ENCODE measurements at places on chromosomes 6 and 20.
A peak's percentile ranks its signal among the peaks of the same experiment; 100 is the strongest.

DNA sequence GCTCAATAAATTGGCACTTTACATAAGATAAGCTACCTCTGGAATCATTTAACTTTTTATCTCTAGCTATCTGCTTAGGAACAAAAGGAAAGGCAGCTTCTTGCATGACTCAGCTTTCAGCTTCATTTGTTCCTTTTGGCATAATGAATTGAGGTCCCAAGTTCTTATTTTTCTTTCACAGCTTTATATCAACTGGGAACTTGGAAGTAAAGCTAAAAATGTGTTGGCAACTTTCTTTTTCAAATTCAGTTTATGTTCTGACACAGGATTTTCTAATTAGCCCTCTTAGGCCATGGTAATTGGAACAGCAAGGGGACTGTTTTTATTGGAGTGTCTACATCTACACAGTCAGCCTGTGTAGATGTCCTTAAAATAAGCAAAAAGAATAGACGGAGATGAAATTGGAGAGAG, 55.2 kb upstream of the MRAP2 start:
- no peak for DNase-seq

DNA sequence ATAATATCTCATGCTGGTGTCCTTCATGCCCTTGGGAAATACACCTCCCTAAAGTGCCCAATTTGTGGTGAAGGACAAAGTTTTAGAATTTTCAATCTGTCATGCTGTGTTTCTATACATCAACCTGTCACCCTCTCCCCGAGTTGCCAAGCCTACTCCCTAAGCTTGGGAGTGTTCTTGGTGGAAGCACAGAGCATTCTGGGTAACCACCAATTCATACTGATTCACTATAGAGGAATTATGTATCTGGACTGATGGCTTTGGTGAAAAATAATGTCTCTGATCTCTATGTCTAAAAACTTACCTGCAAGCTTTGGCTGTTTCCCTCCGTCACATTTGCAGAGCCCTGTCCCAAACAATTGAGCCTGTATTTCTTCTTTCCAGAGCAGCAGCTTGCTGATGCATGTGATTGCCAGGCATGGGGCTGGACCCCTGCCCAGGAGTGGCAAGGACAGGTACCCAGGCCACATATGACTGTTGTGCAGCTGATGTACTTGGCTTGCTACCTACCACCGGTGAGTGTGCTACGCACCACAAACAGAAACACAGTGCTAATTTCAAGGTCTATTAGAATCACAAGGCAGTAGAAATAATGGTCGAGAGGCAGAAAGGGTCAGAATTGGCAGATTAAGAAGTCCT, 202.8 kb upstream of the CITED2 start:
- no peak for DNase-seq

- peak; percentile 73 for DNase-seq
Measured at GRCh38 chr6:166942393-166943168, 13.8 kb downstream of the RNASET2 start.

DNA sequence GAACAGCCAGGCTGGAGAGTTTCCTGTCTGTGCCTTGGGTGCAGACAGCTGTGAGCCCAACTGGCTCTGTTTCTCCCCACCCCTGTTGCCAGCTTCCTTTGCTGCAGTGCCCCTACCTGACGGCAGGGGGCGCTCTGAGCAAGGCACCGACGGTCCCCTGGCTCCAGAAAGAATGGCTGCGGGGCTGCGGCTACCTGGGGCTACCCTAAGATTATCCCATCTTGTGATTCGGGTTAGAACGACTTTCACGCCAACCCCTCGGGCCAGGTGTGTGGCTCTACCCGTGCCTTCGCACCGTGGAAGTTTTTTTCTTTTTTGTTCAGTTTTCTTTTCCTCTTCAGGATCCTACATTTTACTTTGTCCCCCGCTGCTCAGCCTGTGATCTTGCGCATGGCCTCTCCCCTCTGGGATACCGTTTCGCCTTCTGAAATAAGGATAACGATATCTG, 33.4 kb upstream of the AAR2 start:
- peak; percentile 71 for DNase-seq

GRCh38 chr6:25397406-25397805, 118.2 kb downstream of the CARMIL1 start:
- no peak for DNase-seq

GRCh38 chr6:5442916-5443315, 181.6 kb downstream of the FARS2 start:
- DNase-seq, result no peak

GRCh38 chr20:45346851-45347250, 1.4 kb downstream of the SDC4 start:
- DNase-seq, result no peak

DNA sequence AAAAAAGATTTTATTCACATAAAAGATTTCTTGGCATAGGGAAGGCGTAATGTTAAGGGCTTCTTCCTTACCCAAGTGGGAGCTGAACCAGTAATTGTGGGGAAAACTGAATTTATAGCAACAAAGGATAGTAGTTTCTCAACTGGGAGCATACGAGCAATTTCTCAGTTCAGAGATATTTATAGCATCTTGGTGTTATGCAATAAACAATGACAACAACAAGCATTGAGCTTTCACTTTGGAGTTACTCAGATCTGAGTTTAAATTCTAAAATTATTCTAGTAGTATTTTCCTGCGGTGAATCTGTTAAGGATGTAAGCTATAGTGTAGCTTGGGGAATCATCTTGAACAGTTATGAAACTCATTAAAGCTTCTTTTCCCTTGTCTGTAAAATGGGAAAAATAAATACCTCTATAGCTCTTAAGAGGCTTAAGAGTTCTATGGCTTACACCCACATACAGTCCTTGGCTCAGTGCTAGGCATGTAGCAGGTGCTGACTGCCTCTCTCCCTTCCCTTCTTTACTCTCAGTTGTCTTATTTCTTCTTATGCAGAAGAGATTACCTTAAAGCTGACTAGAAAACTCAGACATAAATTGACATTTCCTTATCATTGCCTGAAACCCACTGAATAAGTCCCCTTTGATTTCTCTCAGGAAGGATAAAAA, 58.8 kb downstream of the SAMD5 start:
- DNase-seq, result no peak

DNA sequence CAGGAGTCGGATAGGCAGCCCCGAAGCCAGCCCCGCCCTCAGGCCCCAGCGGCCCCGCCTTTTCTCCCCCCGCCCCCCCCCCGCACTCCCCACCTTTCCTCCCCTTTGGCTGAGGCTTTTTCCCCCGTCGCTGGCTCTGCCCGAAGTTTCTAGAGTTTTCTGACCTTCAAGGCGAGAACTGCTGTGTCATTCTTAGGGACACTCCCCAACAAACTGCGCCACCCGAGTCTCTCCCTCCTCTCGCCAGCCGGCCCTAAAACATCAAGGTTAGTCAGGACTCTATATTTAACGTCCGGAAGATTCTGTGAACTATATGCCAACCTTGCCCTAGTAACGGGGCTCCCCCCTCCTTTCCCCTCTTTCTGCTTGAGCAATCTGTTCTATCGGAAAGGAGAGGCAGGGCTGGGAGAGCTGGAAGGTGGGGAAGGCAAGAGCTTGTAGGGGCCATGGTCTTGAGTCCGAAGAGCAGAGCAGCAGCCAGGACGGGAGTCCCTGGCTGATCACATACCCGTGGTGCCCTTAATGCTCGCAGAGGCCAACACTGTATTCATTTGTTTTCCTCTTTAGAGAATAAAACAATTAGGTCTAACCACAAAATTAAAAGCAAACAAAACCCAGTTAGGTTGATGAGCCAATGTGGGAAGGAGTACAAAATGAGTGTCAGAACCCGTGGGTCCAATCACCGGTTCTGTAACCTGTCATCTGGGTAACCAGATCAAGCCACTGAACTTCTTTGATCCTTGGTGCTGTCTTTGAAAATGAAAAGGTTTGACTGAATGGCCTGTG, 5.3 kb upstream of the HSPA1B start:
- no peak for DNase-seq

GRCh38 chr6:90005048-90005827, 111.0 kb downstream of the GJA10 start:
- DNase-seq, result no peak

- DNase-seq, result no peak
Measured at GRCh38 chr6:126821706-126822105, 296.8 kb upstream of the RSPO3 start.

- DNase-seq, result no peak
Measured at GRCh38 chr6:154653853-154654252, 79.4 kb upstream of the SCAF8 start.

GRCh38 chr20:38872491-38873049, 53.6 kb upstream of the FAM83D start:
- DNase-seq, result no peak

GRCh38 chr6:89977808-89978748, 83.8 kb downstream of the GJA10 start:
- no peak for DNase-seq

GRCh38 chr20:24814556-24815195, 134.4 kb upstream of the CST7 start:
- no peak for DNase-seq

GRCh38 chr6:170152989-170153388, 137.9 kb downstream of the DLL1 start:
- no peak for DNase-seq

- DNase-seq, result no peak
Measured at GRCh38 chr6:1498491-1499113, 109.2 kb downstream of the FOXF2 start.

DNA sequence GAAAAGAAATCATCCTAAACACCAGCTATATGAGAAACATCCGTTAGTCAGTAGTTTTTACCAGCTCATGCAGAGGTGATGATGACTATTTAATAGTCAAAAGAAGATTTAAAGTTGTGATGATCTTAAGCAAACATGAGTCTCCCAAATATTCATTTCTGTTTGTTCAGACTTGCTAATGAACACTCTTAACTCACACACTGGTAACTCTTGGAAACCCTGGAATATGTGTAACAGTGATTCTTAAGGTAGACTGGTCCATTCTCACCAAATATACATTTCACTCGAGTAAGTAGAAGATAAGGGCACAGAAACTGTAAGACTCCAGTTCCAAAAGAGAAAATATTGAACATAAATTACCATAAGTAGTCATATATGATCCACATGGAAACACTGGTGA, 29.1 kb downstream of the RSPO3 start:
- no peak for DNase-seq

DNA sequence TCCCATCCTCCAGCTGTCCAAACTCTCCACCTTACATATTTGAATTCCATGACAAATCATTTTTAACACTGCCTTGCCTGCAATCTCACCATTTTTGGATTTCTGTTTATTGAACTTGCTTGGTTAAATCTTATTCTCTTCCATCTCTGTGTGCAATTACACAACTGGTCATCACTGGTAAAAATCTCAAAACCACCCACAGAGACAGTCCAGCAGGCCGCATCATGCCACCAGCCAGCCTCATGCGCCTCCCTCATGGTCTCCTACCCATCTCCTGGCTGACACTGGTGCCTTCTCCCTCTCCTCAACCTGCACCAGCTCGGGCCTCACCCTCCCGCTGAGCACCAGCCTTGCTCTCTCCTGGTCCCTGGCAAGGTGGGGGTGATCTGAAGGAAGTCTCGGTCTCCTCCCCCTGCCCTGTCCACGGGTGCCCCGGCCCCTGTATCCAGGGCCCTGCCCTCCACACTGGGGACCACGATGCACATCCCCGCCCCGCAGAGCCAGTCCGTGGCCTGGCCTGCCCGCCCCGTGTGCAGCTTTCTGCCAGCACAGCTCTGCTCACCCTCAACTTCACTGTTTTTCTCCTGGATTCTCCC, 92.0 kb downstream of the THBS2 start:
- no peak for DNase-seq

- no peak for DNase-seq
Measured at GRCh38 chr6:5695260-5696245, 311.2 kb downstream of the NRN1 start.

- DNase-seq, result no peak
Measured at GRCh38 chr6:123430970-123431369, 205.8 kb downstream of the TRDN start.

GRCh38 chr20:64050261-64051032, 1.0 kb upstream of the SOX18 start:
- no peak for DNase-seq

DNA sequence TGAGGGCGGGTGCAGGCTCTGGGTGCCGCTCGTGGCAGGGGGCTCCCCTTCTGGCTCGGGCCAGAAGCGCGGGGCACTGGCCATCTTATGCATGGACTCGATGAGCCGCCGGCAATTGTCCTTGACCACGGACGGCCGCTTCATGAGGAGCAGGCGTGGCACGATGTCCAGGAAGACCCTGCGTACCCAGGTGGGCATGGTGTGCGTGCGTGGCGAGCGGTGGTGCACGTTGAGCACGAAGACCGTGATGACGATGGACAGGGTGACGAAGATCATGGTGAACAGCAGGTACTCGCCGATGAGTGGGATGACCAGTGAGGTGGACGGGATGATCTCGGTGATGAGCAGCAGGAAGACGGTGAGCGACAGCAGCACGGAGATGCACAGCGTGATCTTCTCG, 11.0 kb downstream of the CHRNA4 start:
- no peak for DNase-seq

GRCh38 chr6:66421570-66421969, 714.5 kb upstream of the EYS start:
- no peak for DNase-seq

GRCh38 chr6:22042706-22043105, 254.1 kb downstream of the PRL start:
- no peak for DNase-seq

GRCh38 chr6:125886021-125886420, 70.5 kb upstream of the HINT3 start:
- DNase-seq, result no peak

- no peak for DNase-seq
Measured at GRCh38 chr6:123030282-123030681, 34.2 kb downstream of the CLVS2 start.

DNA sequence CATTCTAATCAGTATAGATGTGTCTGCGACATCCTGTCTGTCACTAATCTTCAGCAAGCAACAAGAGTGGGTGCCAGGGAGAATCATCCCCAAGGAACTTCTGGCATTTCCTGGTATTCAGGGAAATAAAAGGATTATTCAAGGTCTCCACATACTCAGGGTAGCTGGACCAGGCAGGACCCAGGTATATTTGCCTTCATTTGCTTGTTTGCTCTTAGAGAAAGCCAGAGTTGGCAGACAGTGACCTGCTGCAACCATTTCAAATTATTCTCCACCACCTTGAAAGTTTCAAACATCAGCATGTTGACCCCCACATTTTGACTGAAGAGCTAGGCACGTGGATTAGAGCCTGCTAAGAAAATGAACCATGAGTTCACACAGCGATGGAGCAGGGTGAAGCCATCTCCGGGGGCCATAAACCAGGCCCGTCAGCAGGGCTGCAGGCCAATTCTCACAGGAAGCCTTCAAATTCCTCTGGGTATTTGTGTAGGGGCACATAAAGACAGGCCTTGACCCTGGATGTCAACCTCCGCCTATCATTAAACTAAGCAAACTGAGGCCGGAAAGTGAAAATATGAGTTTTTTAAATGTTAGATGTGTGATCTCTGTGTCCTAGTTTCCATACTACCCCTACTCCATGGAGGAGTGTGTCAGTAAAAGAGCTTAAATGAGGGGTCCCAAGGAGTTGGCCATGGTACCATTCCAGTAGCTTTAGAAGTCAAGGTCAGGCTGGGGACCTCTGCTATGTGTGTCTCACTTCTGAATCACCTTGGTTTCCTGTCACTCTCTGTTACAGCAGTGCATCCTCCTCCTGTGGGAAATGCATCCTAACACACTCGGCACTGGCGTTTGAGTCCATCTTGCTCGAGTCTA, 32.9 kb downstream of the TRAM2 start:
- no peak for DNase-seq

GRCh38 chr6:131747821-131748353, 37.1 kb upstream of the CTAGE9 start:
- DNase-seq, result no peak

GRCh38 chr20:2509468-2509781, 710 bp upstream of the ZNF343 start:
- DNase-seq, result no peak
